ENCODE measurements at places on chromosomes 2 and 18.

DNA sequence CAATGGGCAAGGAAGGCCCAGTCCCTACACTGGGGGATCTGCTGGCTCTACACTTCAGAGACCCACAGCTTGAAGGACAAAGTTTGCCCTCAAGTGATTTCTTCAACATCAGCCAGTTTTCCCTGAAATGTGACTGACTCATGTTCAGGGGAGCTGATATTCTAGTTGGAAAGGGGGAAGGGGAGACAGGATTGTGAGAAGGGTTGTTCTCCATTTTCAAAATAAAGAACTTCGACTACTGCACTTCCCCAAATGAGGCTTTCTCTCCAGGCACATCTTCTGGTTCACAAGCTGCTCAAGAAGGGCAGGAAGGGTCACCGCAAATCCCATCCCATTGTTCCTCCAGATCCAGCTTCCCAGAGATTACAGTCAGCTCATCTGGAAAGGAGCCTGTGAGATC, 117.6 kb downstream of the BCL2L11 start:
- DNase-seq: no peak

DNA sequence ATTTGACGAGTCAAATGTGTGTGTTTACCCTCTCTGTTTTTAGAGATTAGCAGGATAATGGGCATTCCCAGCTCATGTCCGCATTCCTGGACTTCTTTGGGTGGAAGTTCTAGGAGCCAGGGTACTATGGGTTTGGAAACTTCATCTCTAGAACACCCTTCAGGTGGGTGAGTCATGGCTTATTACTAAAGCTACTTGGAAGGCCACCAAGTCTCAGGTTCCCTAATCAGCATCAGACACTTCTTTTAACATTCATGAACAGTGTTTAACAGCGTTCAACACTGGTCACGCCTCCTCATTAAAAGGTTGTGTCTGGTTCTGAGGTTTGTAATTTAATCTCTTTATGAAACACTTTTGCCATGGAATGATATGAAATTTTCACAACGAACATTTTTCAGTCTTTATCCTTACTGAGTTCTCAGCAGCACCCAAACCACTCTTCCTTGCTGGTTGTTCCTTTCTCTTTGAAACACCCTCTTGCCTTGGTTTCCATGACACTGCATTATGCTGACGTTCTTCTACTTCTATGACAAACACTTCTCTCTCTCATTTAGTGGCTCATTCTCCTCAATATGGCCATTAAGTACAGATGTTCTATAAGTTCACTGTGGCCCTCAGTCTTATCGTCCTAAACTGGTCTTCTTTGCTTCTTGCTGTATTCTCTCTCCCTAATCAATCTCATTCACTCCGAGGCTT, 49.3 kb downstream of the MMADHC start:
- no peak for DNase-seq

DNA sequence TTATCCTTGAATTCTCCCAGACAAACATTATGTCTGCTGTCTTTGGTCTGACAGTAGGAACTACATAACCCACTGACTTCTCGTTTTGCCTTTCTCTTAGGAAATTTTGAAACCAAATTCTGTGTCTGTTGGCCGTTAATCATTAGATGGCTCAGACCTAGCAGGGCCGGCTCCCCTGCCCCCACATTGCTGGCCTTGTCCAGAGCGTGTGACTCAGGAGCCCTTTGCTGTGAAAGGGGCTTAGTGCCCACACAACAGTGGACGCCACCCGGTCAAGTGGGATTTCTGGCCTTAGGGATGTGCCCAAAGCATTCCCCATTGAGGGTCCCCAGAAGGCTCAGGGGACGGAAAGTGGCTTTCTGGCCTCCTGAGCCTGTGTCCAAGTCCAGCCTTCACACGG, 137.5 kb downstream of the CTIF start:
- DNase-seq: no peak

GRCh38 chr2:17830053-17831034, 14.1 kb downstream of the MSGN1 start:
- DNase-seq: peak; percentile 48

DNA sequence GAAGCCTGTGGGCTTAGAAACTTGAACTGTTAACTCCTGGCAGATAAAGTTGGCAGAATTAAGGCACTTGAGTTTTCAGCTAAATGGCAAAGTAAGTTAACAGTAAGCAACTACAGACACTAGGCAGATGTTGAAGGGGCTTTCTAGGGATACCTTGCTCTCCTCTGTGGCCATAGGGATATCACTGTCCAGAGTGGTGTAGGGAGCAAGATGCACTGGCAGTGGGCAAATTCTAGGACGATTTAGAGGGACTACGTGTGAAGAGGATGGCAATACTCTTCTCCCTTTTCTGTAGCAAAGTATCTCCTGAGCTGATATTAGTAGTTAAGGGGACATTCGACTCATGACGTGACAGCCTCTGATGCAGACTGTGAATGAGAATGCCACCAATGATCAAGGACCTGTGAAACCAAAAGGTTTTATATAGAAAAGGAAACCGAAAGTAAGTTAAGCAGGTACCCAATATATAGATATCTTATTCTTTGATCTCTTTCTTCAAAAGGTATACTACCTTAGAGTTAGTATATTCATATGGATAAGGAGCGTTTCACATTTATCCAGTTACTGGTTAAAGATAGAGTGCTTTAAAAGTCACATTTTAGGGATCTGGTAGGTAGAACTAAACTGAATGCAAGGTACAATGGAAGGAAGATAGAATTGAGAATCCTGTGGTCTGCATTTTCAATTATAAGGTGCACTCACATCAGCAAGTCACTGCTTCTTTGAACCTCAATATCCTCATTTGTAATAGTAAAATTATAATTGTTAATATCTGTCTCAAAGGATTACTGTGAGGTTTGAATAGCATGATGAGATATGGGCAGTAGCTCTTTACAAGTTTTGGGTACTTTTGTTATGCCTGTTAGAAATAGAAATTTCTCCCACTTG, 106.4 kb downstream of the KCNH7 start:
- no peak for DNase-seq

DNA sequence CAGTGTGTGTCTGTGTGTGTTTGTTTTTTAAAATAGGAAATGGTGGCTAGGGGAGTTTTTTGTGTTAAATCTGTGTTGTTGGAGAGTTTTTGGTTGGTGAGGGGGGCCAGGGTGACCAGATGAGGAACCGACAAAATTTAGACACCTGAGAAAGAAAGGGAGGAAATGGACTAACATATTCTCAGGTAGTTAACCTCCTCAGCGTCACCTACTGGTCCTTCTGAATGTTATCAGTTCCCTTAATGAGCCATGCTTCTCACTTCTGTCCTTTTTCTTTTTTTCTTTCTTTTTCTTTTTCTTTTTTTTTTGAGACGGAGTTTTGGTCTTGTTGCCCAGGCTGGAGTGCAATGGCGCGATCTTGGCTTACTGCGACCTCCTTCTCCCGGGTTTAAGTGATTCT, 107.0 kb downstream of the FMNL2 start:
- no peak for DNase-seq

GRCh38 chr18:60329131-60329530, 43.4 kb downstream of the MC4R start:
- no peak for DNase-seq

DNA sequence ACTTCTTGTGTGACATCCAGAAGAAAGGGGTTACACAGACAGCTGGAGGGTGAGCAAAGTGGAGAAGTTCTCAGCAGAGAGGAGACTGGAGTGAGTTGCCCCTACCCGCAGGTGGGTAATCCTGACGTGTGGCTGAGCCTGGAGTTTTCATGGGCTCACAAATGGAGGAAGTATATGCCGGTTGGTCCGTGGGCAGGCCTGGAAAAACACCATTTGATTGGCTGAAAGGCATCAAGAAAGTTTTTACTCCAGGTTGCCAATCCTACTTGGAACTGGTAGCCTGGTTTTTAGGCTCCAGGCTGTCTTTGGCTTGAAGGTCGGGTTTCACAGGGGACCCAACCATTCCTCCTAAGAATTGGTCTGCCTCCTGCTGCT, 1177.4 kb upstream of the LRRTM1 start:
- no peak for DNase-seq

- no peak for DNase-seq
These were observed 19.4 kb upstream of the MBP start for GRCh38 chr18:77151772-77152520.

- DNase-seq: no peak
These were observed 52.0 kb downstream of the HDAC4 start for GRCh38 chr2:239348563-239349452.

DNA sequence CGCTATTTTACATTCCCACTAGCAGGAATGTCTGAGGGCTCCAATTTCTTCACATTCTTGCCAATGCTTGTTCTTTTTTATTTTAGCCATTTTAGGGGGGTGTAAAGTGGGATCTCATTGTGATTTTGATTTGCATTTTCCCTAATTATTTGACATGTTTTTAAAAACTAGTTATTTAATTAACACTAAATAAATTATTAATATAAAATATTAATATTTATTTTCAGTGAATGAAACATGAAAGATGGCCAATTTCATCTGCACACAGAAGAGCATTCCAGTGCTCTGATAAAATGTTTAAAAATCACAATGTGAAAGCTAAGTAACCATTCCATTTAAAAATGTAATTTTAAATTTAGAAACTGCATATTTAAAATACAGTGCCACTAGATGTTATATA, 322.2 kb upstream of the ZNF521 start:
- no peak for DNase-seq

GRCh38 chr2:84704505-84705244, 176.2 kb downstream of the TRABD2A start:
- no peak for DNase-seq

- DNase-seq: no peak
These were observed 77.5 kb downstream of the GFPT1 start for GRCh38 chr2:69309351-69310110.

- DNase-seq: no peak
These were observed 274.2 kb upstream of the NCKAP5 start for GRCh38 chr2:133842446-133842845.

DNA sequence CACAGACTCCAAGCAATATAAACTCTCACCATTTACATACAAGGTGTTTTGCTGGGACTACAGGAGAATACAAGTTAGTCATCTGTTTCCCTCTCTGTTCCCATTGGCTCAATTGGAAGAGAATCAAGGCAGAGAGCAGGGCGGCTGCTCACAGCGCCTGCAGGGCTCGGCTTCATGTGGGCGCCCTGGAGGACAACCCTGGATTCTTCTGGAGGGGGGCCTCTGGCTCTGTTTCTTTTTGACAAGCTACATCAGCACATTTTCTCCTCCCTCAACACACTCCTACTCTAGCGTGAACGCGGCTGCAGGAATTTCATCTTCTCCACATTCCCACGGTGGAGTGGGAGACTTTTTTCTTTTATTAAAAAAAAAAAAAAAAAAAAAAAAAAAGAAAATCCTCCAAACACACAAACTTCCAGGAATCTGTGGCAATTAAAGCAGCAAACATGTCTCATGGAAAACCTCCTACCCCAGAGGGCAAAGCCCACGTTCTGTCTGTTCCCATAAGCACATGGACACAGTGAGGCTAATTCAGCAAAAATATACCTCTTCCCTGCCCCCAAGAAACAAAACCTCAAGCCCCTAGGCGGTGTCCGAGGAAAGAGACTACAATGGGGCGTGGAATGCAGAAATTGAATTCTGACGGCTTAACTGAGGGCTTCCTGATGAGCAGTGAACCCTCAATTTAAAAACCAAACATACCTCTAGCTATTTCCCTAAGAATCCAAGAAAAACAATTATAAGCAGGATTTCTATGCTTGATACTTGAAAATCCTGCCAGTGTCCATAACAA, 50.6 kb downstream of the PARD6G start:
- no peak for DNase-seq

- no peak for DNase-seq
These were observed 57.3 kb downstream of the ROCK1 start for GRCh38 chr18:21054252-21054821.

GRCh38 chr2:231634951-231635875, 42.5 kb downstream of the TEX44 start:
- DNase-seq: no peak

DNA sequence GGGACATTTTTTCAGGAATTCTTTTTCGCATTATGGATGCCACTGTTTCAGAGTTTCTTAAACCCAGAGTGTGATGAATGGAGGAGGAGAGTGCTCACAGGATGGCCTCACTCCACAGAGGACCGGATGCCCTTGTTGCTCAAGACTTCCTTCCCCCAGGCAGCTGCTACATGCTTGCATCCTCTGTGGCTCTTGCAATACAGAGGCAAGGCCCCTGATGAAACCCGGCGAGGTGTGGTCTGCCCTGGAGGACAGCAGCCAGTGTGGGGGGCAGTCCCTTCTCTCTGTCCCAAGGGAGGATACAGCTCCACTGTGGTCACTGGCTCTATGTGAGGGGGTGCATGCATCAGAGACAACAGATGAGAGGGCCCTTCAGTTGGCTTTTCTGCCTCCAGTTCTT, 109.6 kb downstream of the SH3RF3 start:
- DNase-seq: no peak

DNA sequence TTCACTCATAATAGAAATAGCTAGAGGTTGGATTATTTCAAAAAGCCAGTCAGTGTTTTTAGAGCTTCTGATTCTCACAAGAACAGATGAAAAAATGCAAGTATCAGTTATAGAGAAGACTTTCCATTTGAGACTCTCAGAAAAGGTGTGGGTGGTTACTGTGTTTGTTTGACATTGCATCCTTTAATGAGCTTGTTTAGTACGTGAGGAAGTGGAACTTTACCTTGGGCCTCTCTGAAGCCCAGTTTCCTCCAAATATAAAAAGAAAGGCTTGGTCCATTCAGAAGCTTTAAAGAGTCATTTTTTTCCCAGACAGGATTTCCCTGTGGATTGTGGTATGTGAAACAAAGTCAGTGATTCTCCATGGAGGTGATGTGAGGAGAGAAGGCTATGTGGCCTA, 89.9 kb upstream of the RANBP2 start:
- DNase-seq: no peak

DNA sequence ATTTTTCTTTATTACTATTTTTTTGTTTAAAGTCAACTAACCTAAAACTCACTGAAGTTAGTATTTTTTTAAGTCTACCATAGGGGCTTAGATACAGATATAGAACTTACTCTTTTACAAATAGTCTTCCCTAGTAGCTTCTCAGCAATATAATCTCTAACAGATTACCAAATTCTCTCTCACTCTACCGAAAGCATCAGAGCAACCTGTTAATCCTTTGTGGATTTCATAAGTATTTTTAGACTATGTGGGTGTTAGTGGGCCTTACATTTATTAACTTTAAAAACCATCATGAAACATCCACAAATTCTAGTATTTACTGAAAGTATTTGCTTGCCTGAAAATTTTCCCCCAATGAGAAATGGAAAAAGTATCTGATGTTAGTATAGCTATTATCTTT, 84.6 kb upstream of the TFPI start:
- no peak for DNase-seq
